Stimulated activated CD4-positive, alpha-beta T cell treated with anti-CD3 and anti-CD28 coated beads, TNF-alpha, amount 100 ng/mL, for 48 hours (primary cell): ENCODE measurements at places on chromosomes 2 and 18.

GRCh38 chr2:152189622-152190495, 14.3 kb upstream of the STAM2 start:
- no peak for DNase-seq

- DNase-seq = no peak
Measured at GRCh38 chr2:108548208-108549003, 14.1 kb downstream of the LIMS1 start.

- DNase-seq = no peak
Measured at GRCh38 chr2:10579876-10580514, 109.8 kb downstream of the NOL10 start.

- DNase-seq = no peak
Measured at GRCh38 chr18:23170137-23170536, 34.9 kb downstream of the CABLES1 start.

GRCh38 chr2:32484937-32485336, 128.1 kb downstream of the BIRC6 start:
- DNase-seq = no peak

GRCh38 chr2:129779783-129780182, 199.7 kb upstream of the RAB6C start:
- no peak for DNase-seq

DNA sequence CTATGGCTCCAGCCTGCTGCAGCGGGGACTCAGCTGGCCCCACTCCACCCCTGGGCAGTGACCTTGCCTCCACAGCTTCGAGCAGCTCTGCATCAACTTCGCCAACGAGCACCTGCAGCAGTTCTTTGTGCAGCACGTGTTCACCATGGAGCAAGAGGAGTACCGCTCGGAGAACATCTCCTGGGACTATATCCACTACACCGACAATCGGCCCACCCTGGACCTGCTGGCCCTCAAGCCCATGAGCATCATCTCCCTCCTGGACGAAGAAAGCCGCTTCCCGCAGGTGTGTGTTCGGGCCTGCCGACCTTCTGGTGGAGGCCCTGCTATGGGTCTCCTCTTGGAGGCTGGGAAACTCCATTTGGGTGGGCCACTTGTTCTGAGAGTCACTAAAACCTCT, 48.6 kb downstream of the MYO7B start:
- no peak for DNase-seq

DNA sequence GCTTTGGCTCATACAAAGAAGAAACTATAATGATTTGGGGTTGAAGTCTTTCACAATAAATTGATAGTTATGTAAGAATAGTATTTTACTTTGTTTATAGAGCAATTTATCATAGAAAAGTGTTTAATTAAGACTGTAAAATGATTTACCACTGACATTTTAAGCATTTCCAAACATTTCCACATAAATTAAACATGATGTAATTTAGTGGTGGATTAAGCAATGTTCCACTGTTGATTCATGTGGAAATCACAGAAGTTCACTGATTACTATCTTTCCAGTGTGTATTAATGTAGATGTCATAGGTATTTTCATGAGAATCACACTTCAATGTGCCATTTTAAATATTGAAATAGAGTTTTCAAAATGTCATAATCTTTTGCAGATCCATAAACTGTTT, 40.1 kb upstream of the GRB14 start:
- no peak for DNase-seq

DNA sequence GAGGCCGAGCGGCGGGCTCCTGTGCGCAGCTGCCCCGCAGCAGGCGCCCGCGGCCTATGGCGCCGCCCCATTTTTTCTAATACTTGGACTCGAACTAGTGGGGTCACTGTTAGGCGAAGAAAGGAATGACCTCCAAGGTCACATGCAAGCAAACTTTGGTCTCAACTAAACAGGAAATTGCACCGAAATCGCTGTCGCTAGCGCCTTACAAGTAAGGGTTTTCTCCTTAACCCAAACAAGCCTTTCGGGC, 339 bp downstream of the ACAA2 start:
- no peak for DNase-seq

GRCh38 chr2:11598228-11598731, 64.4 kb downstream of the GREB1 start:
- DNase-seq = no peak

DNA sequence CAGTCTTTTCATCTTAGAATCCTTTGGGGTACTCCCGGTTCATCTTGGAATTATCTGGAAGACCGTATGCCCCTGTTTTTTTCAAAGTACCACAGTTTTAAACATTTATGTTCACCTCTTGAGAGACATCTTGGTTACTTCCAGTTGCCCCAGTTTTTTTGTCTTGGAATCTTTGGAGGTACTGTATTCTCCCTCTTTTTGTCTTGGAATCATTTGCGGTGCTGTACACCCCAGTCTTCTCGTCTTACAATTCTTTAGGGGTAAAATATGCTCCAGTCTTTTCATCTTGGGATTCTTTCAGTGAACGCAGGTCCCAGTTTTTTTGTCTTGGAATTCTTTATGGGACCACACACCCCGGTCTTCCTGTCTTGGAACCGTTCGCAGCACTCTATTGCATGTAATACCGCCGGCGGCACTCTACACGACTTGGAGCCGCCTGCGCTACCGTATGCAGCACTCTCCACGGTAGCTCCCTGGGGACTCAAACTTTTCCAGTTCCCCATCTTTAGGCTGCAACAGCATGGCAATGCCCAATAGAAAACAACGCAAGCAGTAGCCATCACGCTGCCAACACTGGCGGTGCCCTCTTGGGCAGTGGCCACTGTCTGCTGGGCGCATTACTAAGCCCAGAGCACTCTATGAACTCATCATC, 21.2 kb upstream of the ZDBF2 start:
- DNase-seq = no peak

- DNase-seq = no peak
Measured at GRCh38 chr2:194822657-194823056, 834.4 kb upstream of the SLC39A10 start.

GRCh38 chr2:164142755-164143154, 406.9 kb upstream of the FIGN start:
- no peak for DNase-seq

- DNase-seq = no peak
Measured at GRCh38 chr2:156340377-156340776, 7.9 kb upstream of the NR4A2 start.

DNA sequence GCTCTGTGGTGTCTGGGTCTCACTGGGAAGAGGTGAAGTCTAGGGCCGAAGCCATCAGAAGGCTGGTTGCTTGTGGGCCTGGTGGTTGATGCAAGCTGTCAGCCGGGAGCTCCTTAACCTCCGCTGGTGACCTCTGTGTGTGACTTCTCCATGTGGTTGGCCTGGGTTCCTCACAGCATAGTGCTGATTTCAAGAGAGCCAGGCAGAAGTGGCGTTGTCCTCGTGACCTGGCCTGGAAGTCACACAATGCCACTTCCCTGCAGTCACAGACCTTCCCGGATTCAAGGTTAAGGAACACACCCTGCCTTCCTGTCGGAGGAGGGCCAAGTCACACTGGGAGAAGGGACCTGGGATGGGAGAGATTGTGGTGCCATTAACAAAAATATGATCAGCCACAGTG, 303.7 kb upstream of the HS6ST1 start:
- DNase-seq = no peak

DNA sequence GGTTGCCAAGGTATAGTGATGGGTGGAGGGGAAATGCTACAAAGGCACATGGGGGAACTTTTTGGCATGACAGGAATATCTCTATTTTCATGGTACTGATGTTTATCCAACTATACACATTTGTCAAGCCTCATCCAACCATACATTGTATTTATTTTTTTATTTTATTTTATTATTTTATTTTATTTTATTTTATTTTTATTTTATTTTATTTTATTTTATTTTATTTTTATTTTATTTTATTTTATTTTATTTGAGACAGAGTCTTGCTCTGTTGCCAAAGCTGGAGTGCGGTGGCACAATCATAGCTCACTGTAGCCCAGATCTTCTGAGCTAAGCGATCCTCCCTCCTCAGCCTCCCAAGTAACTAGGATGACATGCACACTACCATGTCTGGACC, 219.1 kb downstream of the ZRANB3 start:
- no peak for DNase-seq

DNA sequence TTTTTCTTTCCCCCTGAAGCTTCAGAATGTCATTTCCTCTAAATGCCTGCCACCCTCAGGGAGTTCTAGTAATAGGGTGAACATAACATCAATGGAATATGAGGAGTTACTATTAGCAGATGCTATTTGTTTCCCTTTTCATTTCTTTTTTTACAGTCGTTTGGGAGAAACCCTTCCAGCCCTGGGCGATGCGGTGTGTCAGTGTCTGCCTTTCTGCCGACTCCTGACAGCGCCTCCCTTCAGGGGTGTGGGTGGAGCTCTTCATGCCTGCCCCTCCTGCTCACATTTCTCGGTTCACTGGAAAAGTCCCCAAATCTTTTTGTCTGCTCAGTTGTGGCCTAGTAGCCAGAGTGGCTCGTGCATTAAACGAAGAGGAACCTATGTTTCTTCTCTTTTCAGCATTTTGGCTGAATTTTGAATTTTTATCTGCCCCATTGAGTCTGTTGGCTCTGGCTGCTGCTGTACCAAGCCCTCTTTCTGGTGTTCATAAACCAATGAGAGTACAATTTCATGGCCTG, 72.3 kb downstream of the FMNL2 start:
- DNase-seq = no peak

- peak; percentile 47 for DNase-seq
Measured at GRCh38 chr2:72887740-72888437, 681 bp downstream of the SPR start.

DNA sequence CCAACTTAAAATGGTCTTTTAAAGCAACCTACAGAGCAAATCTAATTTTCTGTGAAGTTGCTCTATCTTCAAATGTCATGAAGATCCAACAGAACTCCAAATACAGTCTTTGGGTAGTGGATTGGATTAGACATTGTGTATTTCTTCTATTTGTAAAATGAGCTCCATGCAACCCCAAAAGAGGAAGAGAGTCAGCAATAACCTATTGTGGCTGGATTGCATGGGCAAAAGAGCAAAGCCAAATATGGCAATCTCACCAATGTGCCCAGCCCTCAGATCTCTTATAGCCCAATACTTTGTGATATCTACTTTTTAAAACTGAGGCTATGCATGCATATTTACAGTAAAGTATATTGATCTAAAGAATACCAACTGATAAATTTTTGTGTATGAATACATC, 146.3 kb downstream of the TXNL1 start:
- no peak for DNase-seq

- no peak for DNase-seq
Measured at GRCh38 chr18:62829936-62830335, 114.6 kb downstream of the PHLPP1 start.

DNA sequence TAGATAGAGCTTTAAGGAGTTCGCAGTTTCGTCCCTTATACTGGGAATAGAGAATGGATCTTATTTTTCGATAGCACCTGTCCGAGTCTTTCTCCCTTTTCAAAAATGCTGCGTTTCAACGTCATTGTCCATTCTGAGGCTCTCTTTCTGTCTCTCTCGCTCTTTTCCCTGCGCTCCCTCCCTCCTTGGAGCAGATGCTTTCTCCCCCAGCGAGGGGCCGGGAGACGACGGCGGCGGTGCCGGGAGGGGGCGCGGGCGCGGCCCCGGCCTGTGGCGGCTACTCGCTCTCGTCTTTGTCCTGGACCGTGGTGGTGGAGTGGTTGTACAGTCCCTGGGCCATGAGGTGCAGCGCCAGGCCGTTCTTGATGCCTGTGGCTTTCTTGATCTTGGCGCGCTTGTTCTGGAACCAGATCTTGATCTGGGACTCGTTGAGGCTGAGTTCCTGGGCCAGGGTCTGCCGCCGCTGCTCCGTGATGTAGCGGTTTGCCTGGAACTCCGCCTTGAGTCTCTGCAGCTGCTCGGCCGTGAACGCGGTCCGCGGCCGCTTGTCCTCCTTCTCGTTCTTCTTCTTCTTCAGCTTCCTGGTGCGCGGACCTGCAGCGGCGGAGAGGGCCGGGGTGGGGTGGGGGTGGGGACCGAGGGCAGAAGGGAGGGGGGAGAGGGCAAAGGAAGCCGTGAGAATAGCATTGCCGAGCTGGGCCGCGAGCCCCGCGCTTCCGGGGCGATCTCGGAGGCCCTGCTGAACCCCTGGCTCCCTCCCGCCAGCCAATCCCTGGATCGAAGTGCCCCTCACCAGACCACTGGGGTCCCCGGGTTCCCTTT, 4.6 kb downstream of the EN1 start:
- no peak for DNase-seq

GRCh38 chr18:79942211-79942610, 9.2 kb downstream of the SLC66A2 start:
- no peak for DNase-seq

- no peak for DNase-seq
Measured at GRCh38 chr18:69444221-69444620, 43.5 kb downstream of the DOK6 start.

GRCh38 chr2:240462707-240463273, 27.3 kb downstream of the GPC1 start:
- DNase-seq = no peak

- DNase-seq = no peak
Measured at GRCh38 chr2:181762000-181762399, 81.7 kb upstream of the NEUROD1 start.

- no peak for DNase-seq
Measured at GRCh38 chr2:8252997-8253694, 428.7 kb upstream of the ID2 start.

DNA sequence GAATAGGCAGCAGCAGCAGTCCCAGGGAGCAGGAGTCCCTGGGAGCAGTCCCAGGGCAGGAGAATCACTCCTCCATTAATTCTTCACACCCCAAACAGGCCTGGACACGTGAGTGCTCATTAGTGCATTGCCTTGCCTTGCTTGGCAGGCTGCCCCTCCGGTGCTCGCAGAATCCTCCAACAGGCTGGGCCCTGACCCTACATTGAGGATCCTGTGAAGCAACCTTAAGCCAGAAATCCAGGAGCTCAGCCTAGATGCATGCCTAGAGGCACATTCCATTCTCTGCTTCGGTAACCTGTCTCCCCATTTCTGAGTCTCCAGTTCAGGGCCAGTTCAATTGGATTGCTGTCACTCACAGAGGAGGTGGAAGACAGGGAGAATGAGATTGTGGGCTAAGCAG, 97.4 kb upstream of the LRATD1 start:
- no peak for DNase-seq

GRCh38 chr2:168495524-168495923, 39.5 kb downstream of the CERS6 start:
- no peak for DNase-seq
